EL (cell line): ENCODE measurements at places on chromosomes 13 and 19.

- no peak for DNase-seq
Measured at GRCh38 chr19:2341244-2341751, 12.8 kb downstream of the SPPL2B start.

DNA sequence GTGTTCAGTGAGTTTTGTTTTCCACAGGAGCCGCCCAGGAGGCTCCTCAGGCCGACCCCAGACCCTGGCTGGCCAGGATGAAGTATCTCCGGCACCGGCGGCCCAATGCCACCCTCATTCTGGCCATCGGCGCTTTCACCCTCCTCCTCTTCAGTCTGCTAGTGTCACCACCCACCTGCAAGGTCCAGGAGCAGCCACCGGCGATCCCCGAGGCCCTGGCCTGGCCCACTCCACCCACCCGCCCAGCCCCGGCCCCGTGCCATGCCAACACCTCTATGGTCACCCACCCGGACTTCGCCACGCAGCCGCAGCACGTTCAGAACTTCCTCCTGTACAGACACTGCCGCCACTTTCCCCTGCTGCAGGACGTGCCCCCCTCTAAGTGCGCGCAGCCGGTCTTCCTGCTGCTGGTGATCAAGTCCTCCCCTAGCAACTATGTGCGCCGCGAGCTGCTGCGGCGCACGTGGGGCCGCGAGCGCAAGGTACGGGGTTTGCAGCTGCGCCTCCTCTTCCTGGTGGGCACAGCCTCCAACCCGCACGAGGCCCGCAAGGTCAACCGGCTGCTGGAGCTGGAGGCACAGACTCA is 12.9 kb downstream of the B3GNT3 start:
- DNase-seq = no peak

GRCh38 chr19:42452590-42452989 is 9.8 kb upstream of the CXCL17 start:
- no peak for DNase-seq

GRCh38 chr19:42198676-42199439 is 18.6 kb downstream of the DEDD2 start:
- DNase-seq = no peak
